ENCODE measurements at places on chromosomes 4 and X. TPM values are rescaled to one million over a fixed set of nuclear protein-coding genes. Genes with fewer than 3 reads are reported as not detected.

DNA sequence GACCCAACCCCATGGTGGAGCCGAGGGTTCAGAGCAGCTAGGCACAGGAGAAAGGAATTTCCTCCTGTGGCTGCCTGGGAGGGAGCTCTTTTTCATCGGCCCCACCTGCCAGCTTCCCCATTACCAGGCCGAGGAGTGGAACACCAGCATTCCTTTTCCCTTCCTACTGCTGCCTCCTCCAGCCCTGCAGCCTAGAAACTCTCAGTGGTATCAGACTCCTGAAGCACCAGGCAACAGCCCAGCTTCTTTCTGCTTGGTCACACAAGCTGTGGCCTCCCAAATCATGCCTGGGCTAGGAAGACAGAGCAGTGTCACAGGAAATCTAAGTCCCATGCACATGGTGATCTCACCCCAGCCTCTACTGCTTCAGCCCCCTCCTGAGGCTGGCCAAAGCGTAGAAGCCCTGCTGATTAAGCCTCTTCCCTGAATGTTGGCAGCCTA, 30.1 kb downstream of the RTL5 start:
- DNase-seq: no peak

DNA sequence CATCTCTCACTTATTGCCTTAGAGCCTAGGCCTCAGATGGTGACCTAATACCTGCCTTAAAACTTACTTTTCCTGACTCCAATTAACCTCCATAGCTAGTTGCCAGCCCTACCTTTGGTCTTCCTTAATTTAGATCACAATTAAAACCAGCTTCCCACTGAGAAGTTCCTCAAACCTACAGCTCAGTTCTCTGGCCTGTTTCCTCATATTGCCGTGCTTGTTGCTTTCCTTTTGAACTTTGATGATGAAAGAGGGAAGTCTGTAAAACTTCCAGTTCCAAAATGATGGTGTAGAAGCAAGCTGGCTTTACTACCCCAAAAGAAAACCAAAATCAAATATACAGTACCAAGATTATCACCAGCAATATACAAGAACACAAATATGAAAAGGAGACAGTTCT, 28.9 kb upstream of the CAMK2D start:
- DNase-seq: no peak

GRCh38 chr4:8594097-8595038, 1.8 kb downstream of the CPZ start:
- no peak for DNase-seq

- DNase-seq: no peak
Observed at GRCh38 chrX:153766098-153766817, 2.2 kb downstream of the PLXNB3 start.

GRCh38 chr4:128682942-128683666, 126.4 kb upstream of the JADE1 start:
- DNase-seq: no peak

DNA sequence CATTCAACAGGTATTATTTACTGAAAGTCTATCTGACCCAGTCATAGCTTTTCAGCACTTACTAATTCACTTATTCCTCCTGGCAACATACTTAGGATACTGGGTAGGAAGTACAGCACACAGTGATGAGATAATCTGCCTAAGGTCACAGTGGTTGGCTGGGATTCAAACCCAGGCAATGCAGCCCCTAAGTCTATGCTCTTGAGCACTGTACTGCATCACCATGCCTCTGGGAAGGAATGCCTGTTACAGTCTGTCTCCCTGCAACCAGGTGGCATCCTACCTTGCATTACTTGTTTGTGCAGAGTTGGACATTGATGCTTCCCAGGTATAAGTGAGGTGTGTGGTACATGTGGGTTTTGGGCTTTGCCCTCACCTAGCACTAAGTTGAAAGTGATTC, 21.5 kb upstream of the LRAT start:
- no peak for DNase-seq

The CYSLTR1 gene
- total RNA-seq: 1.2 TPM

- DNase-seq: no peak
Observed at GRCh38 chrX:136829413-136829812, 48.7 kb upstream of the ARHGEF6 start.

- no peak for DNase-seq
Observed at GRCh38 chr4:135281230-135281629, 1079.6 kb upstream of the PABPC4L start.

DNA sequence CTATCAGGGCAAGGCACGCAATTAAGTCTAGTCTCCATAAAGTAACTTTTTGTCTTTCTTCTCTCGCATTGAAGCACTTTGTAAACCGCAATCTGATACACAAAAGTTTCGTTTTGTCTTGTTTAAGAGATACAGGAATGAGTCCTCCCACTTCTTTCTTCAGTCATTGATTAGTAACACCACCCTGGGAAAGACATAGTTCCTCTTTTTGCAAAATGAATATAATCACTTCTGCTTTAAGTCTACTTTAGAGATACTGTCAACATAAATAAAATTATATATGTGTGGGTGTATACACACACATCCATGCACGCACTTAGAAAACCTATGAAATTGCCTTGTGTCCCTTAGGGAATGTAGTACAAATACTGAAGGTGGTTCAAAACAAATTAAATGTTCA, 11.7 kb downstream of the COQ2 start:
- DNase-seq: no peak

The ODAPH gene
- total RNA-seq: not detected

Measured in left ventricle myocardium inferior (tissue), 1 donor.